ENCODE measurements at places on chromosomes 16 and 17.

GRCh38 chr17:74670329-74670728 is 42.4 kb downstream of the CD300LF start:
- no peak for DNase-seq

DNA sequence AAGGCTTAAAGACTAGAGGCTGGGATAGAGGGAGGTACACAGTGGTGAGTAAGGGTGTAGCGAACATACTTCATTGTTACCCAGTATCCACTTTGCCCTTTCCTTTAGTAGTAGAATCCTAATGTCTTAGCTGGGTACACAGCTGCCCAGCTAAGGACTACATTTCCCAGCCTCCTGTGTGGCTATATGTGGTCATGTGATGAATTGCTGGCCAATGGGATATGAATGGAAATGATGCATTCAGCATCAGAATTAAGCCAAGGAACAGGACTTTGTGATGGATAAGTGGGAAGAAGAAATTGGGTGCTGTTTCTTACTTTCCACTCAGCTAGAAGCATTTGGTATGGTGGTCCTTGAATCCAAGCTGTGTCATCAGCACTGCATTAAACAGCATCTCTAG is 55.9 kb downstream of the FOXL1 start:
- DNase-seq = peak; percentile 77

DNA sequence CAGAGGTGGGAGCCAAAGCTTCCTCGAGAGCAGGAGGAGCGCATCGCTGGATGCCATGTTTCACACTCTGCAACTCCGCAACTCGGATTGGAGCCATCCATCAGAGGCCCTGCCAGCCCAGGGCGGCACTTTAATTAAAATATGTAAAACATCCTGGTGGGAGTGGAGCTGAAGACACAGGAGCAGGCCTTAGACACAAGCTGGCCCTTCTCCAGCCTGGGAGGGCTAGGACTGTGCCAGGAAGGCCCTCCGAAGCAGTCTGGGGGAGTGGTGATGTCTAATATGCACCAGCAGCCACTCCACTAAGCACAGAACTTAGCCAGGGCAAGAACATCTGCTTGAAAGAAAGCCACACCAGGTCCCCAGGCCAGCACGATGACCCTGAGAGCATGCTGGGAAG is 5.8 kb upstream of the CCDC182 start:
- DNase-seq = peak; percentile 92

- no peak for DNase-seq
These were observed at the start of gene IGFALS for GRCh38 chr16:1793578-1794220. TSS of gene IGFALS (minus strand) at chr16:1793705. CDS start at chr16:1793652, 53 bp downstream.

- no peak for DNase-seq
These were observed 19.4 kb downstream of the PLCG2 start for GRCh38 chr16:81798311-81799137.

- no peak for DNase-seq
These were observed 118.1 kb downstream of the ENGASE start for GRCh38 chr17:79192503-79193351.

DNA sequence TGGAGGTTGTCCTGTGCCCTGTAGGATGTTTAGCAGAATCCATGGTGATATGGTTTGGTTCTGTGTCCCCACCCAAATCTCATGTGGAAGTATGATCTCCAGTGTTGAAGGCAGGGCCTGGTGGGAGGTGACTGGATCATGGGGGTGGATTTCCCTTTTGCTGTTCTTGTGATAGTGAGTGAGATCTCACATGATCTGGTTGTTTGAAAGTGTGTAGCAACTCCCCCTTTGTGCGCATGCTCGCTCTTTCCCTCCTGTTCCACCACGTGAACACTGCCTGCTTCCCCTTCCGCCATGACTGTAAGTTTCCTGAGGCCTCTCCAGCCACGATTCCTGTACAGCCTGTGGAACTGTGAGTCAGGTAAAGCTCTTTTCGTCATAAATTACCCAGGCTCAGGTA is 61.9 kb downstream of the ARHGAP17 start:
- no peak for DNase-seq

DNA sequence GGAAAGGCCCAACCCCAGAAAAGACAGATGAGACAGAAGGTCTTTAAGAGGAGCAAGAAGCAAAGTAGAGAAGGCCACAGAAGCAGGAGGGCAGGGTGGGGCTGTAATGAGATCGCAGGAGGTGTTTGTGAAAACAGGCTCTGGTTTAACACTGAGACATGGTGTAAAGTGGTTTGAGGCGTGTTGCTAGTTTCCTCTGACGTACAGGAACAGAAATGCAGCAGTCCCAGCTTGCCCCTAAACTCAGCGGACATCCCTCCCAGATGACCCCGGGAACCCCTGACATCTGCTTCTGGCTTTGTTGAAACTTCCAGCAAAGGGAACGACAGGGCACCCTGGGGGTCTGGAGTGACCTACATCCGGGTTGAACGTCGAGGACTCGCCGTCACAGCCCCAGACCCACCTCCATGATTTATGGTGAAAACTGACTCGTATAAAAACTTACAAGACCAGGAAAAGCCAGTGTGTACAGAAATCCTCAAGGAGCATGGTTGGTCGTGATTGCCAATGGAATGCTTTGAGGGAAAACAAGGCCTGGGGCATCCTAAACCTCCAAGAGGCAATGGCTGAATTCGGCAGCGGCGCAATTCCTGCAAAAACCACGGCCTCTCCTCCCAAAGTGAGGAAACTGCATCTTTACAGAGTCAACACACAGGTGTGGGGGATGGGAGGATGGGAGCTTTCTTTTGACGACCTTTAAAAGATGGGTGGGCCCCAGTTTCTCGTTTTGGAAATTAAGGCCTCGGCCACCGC is 25.8 kb downstream of the LITAF start:
- DNase-seq = no peak

DNA sequence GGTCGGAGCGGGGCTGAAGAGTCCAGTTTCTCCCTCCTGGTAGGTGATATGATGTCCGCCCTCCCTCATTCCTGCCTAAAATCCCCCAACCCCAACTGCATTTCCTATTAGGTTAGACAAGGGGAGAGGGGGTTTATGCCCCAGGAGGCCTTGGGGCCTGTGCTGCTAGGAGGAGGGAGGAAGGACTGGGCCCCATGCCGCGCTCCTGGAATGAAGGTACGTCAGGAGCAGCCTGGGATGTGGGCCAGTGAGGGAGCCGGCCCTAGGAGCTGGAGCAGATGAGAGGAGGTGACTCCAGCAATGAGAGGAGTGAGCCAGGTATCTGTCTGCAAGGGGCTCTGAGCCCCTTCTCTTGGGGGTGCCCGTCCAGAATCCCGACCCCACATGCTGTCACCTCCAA is 46.9 kb upstream of the CDC42EP4 start:
- no peak for DNase-seq
